HT1080 (cell line): ENCODE measurements at places on chromosomes 4 and X. TPM values are rescaled to one million over a fixed set of nuclear protein-coding genes. Genes with fewer than 3 reads are reported as not detected.

The FHDC1 gene
- total RNA-seq = 0.03 and 0.23 TPM in 2 replicates

The SMIM43 gene
- total RNA-seq = not detected in 2 replicates

The NAP1L3 gene
- 8.0 and 8.9 TPM in 2 replicates for total RNA-seq

The CXorf49 gene
- not detected in 2 replicates for total RNA-seq

The METAP1 gene
- 95.1 and 102 TPM in 2 replicates for total RNA-seq

The CT45A3 gene
- 0.24 and 0.47 TPM in 2 replicates for total RNA-seq

The H2BW2 gene
- not detected in 2 replicates for total RNA-seq

The CT45A1 gene
- total RNA-seq = 46.8 and 61.1 TPM in 2 replicates

The GNRHR gene
- not detected in 2 replicates for total RNA-seq

The PNMA3 gene
- 0.03 and 0.07 TPM in 2 replicates for total RNA-seq

The AVPR2 gene
- not detected in 2 replicates for total RNA-seq

The RIPPLY1 gene
- 0.20 TPM in 1 of 2 replicates, not detected in the other for total RNA-seq

DNA sequence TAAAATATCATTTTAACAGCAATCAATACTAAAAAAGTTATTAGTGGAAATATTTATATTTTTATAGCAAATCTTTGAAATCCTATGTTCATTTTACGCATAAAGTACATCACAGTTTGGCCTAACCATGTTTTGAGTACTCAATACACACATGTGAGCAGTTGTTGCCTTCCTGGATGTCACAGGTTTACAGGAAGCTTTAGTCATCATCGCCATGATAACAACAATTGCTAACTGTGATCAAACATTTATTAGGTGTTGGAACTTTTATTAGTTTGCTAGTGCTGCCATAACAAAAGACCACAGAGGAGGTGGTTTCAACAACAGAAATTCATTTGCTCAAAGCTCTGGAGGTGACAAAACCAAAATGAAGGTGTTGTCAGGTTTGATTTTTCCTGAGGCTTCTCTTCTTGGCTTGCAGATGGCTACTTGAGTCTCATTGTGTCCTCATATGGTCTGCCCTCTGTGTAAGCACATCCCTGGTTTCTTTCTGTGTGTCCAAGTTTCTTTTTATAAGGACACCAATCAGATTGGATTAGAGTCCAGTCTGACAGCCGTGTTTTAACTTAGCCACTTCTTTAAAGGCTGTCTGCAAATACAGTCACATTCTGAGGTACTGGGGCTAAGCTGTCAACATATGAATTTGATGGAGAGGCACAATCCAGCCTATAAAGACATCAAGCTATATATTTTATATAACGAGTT is 43.1 kb upstream of the BOD1L1 start:
- DNase-seq = no peak

- no peak for DNase-seq
These were observed 235.5 kb upstream of the KLF8 start for GRCh38 chrX:55996649-55997048.

DNA sequence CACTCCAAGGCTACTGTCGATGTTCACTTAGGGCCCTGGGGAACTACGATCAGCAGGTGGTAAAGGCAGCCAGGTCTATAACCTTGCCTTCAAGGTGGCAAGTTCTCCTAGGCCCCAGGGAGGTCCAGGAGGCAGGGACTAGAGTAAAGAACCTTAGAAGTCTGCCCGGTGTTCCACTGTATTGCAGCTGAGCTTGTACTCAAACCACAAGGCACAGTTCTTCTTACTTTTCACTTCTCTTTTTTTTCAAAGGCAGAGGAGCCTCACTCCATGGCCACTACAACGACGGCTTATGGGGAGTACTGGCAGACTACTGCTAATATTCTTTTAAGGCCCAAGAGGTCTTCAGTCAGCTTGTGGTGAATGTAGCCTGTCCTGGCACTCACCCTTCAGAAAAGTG is 78.8 kb upstream of the GPR174 start:
- DNase-seq = no peak

DNA sequence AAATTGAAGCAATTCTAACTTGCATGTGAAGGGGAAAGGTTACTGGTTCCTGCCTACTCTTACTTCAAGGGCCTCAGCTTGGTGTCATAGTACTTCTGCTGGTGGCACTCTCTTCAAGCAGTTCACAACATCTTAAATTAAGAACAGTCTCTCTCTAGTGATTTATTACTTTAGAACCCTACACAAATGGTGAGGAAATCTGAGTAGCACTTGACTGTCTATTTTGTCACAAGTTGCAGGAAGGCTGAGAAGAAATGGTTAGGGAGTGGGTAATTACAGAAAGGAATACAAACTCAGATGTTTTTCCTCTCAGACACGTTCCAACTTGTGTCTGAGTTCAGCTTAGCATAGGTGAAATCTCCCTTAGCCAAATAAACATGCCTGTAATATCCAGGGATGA is 242.3 kb upstream of the GRIA3 start:
- DNase-seq = no peak

DNA sequence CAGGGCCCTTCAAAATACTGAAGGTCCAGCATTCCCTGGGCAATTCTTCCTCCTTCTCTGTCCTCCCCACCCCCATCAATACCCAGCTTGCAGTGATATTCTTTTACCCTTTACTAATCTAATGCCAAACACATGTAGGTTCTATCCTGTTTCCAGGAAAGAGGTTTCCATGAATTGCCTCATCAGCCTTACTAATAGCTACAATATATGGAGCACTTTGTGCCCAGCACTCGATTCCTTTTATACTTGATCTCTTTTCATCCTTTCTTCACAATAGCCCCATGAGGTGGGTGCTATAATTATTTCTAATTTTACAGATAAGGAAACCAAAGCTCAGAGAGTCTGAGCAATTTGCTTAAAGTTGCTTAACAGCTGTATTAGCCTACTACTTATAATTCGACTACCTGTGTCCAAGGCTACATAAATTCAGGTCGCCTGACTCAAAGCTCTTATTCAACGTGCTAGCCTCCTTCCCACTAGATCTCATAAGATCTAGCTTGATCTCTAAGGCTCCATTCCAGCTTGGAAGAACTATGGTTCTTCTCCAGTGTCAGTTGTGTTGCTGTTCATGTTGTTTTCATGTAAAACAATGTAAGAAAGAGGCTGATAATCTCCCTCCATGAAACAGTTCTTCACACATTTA is 229.6 kb upstream of the PGRMC2 start:
- peak; percentile 42 for DNase-seq

DNA sequence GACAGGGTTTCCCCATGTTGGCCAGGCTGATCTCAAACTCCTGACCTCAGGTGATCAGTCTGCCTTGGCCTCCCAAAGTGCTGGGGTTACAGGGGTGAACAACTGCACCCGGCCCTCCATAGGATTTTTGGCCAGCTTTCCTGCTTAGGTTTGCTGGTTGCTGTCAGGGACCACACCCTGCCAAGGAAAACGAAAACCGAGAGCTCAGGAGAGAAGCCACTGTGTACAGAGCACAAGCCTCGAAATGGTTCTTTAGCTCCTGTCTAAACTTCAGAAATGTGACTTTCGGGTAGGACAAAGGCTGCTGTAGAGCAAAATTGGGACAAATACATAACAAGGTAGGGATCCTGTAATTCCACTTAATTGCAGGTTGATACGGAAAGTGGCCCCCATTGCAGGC is 146.3 kb upstream of the ATP6AP2 start:
- no peak for DNase-seq

DNA sequence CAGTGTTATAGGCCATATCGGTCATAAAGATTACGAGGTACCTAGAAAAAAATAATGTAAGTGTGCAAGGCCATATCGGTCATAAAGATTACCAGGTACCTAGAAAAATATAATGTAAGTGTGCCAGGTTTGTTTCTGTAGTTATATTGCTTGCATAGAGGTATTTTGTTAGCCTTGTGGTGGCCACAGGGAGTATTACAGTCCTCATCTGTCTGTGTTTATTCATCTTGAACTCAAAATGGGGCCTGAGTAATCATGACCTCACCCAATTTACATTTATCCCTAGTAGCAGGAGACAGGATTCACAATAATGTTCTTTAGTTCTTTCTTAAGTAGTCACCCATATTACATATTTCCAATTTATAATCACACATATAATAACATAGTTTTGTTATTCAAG is 459.7 kb downstream of the MID1IP1 start:
- DNase-seq = no peak

- no peak for DNase-seq
These were observed 46.6 kb downstream of the SMPX start for GRCh38 chrX:21711129-21711847.

DNA sequence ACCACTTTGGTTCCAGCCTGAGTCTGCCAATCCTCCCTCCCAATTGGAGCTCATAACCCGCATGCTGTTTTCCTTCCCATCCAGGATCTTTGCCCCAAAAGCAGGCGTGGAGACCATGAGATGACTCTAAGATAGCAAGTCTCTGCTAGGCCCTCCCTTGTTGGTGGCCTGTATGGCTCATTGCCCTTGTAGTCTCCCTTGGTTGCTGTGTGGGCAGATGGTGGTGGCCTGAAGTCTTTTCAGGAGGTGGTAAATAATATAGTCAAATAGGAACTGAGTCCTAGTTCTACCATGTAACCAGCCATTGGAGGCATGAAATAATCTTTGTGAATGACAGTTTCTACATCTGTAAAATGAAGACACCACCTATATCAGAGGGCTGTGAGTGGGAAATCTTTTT is 1.2 kb downstream of the ATP6AP1 start:
- no peak for DNase-seq

DNA sequence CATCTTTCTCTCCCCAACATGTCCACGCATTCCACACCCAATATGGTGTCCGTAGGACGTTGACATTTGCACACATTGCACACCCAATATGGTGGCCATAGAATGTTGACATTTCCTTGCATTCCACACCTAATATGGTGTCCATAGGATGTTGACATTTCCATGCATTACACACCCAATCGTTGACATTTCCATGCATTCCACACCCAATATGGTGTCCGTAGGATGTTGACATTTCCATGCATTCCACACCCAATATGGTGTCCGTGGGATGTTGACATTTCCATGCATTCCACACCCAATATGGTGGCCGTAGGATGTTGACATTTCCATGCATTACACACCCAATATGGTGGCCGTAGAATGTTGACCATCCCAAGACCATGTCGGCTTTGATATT is 88.4 kb upstream of the SHOX start:
- DNase-seq = no peak

- peak; percentile 16 for DNase-seq
These were observed 52.6 kb upstream of the PDHA1 start for GRCh38 chrX:19291086-19291485.

GRCh38 chrX:111445485-111445884 is 33.5 kb upstream of the DCX start:
- DNase-seq = peak; percentile 21

DNA sequence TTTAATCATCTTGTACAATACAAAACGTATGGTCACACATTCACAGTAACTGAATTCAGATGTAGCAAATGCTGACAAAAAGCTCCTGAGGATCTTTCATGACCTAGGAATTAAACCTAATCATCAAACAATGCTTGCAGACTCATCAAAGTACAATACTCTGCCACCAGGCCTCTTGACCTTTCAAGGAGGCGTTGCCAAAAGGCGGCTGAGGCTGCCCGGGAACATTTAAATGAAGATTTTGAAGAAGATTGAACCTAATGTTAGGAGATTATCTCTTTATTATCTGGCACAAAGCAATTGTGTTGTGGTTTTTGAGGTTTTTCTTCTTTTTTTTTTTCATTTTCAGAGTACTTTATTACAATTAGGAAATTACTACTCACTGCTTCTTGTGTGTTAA is 340.5 kb downstream of the GALNTL6 start:
- no peak for DNase-seq

DNA sequence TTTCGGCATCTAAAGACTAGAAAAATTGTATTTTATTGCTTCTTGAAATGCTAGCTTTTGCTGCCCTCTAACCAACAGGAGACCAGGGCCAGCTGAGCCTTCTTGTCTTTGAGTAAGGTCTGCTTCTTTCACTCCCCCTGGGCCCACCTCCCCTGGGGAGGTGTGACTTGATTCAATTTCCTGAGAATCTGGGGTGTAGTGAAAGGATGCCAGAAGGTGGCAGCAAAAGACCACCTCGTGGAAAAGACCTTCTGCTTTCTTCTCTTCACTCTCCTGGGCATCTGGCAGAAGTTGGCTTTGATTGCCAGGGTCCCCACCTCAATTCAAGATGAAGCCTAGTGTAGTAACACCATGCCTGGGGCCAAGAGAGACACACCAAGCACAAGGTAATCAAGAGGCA is 96.5 kb upstream of the MAOA start:
- peak; percentile 30 for DNase-seq

GRCh38 chrX:46695491-46695890 is 63.4 kb downstream of the SLC9A7 start:
- no peak for DNase-seq

DNA sequence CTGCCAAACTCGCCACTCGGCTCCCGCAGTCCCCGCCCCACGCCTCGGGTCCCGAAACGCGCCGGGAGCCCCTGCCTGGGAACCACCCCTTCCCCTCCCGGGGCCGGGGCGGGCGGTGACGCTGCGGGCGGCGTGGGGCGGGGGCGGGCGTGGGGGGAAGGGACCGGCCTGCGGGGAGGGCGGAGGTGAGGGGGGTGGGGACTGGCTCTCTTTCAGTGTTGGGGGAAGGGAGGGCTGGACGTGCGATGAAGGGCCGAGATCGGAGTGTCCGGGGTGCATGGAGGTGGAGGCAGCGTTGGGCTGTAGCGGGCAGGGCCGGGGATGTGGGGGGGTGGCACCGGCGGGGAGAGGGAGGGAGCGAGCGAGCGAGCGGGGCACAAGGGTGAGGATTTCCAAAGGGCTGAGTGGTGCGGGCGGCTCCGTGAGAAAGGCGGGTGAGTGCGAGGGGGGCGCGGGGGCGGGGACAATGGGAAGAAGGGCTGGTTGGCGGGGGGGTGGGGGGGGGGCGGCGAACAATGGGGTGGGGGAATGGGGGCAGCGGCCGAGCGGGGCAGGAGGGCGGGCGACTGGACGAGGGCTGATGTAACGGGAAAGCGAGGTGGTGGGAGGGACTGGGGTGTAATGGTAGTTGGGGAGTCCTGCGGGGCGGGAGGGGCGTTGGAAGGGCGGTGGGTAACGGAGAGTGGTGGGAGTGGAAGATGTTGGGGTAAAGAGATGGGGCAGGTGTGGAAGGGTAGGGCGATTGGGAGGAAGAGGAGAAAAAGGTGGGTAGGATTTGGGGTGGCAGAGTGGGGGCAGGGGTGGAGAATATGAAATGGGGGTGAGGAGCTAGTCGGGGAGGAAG is 578 bp downstream of the DCUN1D4 start:
- no peak for DNase-seq

DNA sequence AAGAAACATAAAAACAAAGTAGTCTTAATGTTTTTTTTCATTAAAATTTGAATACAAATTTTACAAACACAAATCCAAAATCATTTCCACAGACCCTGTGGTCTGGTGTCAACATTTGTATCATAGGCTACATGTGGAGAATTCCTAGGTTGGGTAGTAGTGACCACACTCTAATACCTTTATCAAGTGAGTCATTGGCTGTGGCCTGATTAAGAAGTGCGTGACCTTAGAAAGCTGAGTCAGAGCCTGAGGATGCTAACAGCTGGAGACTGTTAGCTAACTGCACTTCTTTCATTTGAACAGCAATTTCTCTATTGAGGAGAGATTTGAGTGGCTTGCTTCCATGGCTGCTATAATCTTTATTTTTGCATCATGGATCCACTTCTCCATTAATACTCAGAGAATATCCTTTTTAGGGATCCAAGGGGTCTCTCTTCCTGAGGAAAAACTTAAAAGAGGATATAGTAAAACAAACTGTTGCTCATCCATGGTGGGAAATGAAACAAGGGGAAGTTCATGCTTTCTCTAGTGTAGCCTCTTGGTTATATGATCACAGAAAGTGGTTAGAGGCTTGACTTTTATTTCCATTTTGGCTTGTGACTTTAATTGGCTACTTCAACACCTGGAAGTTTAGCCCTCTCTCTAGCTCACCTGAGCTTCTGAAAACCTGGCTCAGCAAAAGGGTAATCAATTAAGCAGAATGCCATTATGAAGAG is 335.8 kb downstream of the PABPC4L start:
- peak; percentile 90 for DNase-seq

GRCh38 chrX:72079607-72080006 is 52.1 kb downstream of the RTL5 start:
- DNase-seq = peak; percentile 46
